ENCODE measurements at places on chromosomes 3 and 15.

- no peak for DNase-seq
These were observed 30.4 kb downstream of the SLC24A1 start for GRCh38 chr15:65651831-65652749.

DNA sequence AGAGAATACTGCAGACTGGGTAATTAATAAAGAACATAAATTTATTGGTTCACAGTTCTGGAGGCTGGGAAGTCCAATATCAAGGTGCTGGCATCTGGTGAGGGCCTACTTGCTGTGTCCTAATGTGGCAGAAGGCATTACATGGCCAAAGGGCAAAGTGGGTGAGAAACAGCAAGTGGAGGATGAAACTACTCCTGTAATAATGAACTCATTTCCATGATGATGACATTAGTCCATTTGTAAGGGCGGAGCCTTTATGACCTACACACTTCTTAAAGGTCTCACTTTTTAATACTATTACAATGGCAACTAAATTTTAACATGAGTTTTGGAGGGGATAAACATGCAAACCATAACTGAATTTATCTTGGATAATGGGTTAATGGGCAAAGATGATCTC lies 139.6 kb upstream of the SGO1 start:
- DNase-seq, result no peak

DNA sequence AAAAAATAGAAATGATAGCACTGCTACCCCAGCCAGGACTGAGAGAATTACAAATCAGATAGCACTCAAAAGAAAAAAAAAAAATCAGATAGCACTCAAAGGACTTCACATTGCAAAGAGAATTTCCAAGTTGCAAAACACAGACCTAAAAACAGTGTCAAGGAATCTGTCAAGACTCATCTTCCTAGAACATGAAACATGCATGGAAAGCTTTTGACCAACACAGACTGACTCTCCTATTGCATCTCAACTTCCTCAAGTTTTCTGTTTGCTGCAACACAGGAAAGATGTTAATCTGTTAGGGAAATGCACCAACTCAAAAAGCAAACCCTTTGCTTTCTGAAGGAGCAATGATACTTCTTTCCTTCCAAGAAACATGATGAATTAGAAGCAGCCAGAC lies 42.3 kb downstream of the RAB27A start:
- no peak for DNase-seq

DNA sequence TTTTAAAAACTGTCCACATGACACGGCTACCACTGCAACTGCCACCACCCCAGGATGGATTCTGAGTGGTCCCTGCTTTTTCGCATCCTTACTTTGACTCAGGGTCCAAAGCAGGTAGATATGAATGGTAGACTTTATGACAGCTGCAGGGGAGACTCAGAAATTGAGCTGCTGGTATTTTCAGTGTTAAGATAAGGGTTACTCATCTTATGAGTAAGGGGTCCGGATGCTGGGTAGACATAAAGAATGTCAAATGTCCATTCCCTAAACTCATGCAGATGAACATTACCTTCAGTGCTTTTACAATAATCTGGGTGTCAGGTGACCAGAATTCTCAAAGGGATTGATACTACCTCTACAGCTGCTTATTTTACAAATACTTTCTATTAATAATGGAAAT lies 25.9 kb upstream of the BBX start:
- no peak for DNase-seq

- DNase-seq, result no peak
These were observed 63.8 kb downstream of the IGSF11 start for GRCh38 chr3:118970819-118971218.

DNA sequence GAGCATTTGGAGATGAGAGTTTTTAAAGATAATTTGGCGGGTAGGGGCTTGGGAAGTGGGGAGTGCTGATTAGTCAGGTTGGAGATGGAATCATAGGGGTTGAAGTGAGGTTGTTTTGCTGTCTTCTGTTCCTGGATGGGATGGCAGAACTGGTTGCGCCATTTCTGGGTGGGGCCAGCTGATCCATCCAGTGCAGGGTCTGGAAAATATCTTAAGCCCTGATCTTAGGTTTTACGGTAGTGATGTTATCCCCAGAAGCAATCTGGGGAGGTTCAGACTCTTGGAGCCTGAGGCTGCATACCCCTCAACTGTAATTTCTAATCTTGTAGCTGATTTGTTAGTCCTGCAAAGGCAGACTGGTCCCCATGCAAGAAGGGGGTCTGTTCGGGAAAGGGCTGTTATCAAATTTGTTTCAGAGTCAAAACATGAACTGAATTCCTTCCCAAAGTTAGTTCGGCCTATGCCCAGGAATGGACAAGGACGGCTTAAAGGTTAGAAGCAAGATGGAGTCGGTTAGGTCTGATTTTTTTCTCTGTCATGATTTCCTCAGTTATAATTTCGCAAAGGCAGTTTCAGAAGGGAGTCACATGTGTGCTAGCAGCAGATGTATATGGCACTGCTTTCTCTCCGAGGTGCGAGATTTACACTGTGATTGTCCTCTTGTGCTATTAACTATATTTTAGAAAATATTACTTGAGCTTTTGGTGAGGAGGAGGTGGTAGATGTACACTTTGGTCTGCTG lies 540.4 kb downstream of the EDEM1 start:
- DNase-seq, result no peak

DNA sequence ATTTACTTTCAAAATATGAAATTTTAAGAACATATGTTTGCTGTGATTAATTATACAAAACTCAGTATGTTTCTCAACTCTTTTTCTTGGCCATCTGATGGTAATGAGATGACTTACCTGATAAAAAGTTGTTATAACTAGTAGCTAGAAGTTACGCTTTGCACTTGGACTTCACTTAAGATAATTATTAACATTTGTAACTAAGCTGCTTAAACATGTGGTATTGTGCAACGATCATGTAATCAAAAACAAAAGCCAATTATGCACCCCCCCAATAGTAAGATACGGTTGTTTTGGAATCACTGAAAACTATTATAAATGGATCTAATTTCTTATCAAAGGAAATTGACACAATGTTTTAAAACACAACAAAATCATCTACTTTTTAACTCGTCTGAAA lies 342.9 kb downstream of the CNTN3 start:
- no peak for DNase-seq

GRCh38 chr3:129386984-129387383 lies 41.5 kb downstream of the EFCAB12 start:
- no peak for DNase-seq

- no peak for DNase-seq
These were observed 33.2 kb downstream of the SLC25A26 start for GRCh38 chr3:66253790-66254620.

- DNase-seq, result no peak
These were observed 84.0 kb upstream of the OSBPL11 start for GRCh38 chr3:125679258-125679657.

DNA sequence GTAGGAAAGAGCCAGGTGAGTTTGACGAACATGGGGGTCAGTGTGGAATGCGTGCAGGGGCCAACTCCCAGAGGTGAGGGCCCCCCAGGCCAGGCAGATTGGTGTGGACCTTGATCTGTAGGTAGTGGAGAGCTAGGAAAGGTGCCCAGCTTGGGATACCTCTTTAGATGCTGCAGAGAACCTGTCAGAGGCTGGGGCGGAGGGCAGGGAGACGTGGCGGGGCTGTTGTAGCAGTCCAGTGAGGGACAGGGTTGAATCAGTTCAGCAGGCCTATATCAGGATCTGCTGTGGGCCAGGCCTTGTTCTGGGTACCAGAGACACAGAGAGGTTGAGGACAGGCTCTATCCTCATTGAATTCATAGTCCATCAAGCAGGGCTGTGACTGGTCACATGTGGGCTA lies 8.6 kb downstream of the SNX33 start:
- DNase-seq, result no peak

DNA sequence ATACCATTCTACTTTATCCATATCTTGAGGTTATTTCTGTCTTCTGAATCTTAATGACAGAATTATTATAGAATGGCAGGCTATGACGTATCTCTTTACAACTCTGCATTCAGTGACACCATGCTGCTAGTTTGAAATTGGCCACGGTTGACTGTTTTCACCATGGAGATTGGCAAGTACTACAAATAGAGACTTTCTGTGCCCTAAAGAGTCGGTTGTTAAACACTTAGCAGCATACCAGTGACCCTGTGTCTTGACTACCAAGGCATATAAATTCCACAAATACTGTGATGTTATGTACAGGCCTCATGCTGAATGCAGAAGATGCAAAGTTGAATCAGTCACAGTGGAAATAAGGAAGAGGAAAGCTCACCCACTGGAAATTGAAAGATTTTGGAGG lies 67.0 kb upstream of the CADPS start:
- DNase-seq, result no peak

GRCh38 chr3:139639662-139640061 lies 38.1 kb downstream of the NMNAT3 start:
- no peak for DNase-seq

DNA sequence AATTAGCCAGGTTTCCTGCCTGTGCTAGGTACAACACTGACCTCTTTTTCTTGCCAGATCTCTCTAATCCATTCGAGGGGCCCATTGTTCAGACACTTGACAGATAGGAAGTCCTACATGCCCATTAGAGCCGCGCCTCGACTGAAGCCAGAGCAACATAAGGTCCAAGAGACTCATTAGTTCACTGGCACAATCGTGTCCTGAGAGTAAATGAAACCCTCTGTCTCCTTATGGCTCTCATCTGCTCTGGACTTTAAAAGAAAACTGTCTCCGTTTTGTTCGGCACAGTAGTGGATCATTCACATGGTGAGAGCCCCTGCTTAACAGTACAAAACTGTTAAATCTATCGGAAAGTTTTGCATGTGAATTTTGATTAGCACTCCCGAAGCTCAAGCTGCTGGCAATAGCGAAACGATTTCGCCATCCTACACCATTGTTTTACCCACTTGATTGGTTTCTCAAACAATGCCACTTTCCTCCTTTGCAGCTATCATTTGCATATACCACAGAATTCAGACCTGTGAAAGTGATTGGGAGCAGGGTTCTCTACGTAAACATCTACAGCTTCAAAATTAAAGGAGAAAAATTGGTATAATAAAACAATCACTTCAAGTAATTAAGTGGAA lies 19.0 kb upstream of the C15orf61 start:
- no peak for DNase-seq

GRCh38 chr15:86439614-86440013 lies 359.9 kb downstream of the AGBL1 start:
- DNase-seq, result no peak

DNA sequence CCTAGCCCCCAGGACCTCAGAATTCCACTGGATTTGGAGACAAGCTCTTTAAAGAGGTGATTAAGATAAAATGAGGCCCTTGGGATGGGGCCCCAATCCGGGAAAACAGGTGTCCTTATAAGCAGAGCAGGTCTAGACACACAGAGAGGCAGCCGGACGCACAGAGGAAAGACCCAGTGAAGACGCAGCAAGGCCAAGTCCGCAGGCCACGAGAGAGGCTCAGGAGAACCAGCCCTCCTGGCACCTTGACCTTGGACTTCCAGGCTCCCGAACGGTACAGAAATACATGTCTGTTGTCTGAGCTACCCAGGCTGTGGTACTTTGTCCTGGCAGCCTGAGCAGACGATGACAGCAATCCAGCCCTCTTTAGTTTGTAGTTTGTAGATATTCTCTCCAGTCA lies 324.5 kb downstream of the OCA2 start:
- no peak for DNase-seq

DNA sequence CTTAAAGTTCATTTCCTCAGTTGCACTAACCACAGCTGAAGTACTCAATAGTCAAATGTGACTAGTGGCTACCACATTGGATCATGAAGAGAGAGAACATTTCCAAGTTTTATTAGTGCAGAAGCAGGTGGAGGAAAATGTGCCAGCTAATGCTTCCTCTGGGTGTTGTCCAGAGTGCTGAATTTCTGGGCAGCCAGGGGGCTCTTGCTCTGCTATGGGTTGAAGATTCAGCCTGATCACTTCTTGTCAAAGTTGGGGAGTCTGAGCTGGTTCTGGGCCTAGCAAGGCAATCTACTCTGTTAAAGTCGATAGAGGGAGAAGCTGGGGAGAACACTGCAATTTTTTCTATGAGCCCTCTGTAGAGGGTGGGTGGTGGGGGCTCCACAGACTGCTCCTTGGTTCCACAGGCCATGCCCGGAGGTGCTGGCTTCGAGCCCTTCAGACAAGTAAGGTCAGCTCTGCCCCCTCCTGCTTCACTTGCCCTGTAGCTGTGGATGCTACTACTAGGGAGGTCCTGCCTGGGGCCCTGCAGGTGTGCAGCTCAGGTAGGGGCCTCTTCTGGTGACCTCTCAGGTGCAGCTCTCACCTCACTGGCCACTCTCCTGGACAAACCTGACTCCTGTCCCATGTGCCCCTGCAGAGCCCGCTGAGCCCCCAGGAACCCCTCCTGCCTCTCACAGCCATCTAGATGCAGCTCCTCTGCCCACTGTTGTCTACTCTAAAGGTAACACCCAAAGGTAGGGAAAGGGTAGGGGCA lies 8.2 kb downstream of the ALG3 start:
- DNase-seq, result no peak

- no peak for DNase-seq
These were observed 56.3 kb upstream of the FSTL1 start for GRCh38 chr3:120506828-120507774.

DNA sequence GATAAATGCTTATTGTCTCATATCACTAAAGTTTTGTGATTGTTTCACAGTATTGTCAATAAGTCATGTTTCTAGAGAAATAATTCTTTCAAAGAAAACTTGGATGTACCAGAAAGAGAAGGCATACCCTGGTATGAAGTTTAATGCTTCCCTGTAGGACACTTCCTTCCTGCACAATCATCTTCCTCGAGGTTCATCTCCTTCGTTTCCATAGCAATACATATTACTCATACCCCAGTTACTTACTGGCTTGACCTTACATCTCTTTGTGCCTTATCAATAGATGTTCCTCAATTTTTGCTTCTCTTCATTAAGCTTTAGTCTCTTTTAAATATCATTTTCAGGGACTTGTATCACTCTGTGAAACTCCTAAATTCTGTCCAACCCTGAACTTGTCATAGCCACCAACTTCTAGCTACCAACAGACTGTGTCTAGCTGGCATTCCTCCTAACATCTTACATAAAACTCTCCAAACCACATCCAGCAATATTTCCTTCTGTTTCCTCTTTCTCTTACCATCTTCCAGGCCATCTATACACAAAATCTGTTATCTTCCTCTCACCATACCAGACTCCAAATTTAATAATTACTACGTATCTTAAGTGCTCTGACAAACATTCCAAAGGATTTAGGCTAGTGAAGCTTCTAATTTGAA lies 134.3 kb downstream of the GADL1 start:
- no peak for DNase-seq

DNA sequence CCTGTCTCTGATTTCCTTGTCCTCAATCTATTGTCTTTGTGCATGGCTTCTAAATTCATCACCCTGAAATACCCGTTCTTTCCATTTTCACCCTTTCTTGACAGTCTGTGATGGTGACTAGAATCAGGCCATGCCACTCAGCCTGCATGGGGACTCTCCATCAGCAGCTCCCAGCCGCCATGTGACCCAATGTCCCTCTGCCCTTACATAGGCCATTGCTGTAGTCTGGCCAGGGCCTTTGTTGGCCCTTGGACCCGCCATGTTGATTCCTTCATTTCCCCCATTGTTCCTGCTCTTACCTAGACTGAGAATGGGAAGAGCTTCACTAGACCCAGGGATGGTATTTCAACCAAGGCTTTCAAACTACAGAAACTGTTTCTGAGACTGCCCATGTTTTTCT lies 45.8 kb downstream of the SPSB4 start:
- no peak for DNase-seq

All from stimulated activated CD4-positive, alpha-beta T cell treated with anti-CD3 and anti-CD28 coated beads, Interleukin-15, amount 100 ng/mL, for 1 hour (primary cell).